CD4-positive, alpha-beta T cell treated with Interleukin-17A for 1 hour (primary cell): ENCODE measurements at places on chromosomes 4 and X.

- DNase-seq: no peak
Measured at GRCh38 chr4:41814565-41814964, 66.0 kb upstream of the PHOX2B start.

DNA sequence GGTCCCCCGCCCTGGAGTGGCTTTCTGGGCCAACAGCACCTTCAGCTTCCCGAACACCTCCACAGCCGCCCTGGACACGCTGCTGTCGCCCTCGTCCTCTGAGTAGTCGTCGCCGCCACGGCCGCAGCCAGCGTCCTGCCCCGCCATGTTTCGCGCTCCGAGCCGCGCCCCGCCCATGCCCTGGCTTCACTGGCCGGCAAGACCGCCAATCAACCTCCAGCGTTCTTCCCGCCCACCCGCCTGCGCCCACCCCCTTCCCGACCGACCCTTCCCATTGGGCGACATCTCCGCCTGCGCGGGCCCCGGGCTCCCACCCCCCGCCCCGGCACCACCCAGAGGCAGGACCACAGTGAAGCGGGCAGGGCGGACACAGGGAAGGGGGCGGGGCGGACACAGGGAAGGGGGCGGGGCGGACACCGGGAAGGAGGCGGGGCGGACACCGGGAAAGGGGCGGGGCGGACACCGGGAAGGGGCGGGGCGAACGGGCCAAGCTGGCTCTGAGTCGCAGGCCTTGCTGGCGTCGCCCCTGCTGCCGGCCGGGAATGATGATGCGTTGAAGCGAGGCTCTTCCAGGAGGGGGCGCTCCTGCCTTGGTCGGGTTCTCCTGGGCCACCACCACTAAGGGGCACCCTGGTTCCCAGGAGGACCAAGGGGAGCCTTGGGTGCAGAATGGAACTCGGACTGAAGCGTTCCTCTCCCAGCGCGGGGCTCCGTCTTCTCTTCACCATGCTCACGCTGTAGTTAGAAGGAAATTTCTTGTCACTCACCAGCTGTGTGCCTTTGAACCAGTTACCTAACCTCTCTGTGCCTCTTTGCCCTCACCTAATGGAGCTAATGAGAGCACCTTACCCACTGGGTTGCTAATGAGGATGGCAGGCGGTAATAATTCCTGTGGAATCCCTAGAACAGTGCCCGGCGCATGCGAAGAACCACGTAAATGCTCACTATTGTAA lies at the start of gene HAUS7:
Gene HAUS7, minus strand, starts transcription at position 166 of the 953 bp plus-strand sequence. Its CDS starts 19 bp downstream, at position 147.
- peak; percentile 90 for DNase-seq

GRCh38 chrX:40077906-40078305 lies 19.9 kb downstream of the BCOR start:
- DNase-seq: no peak

DNA sequence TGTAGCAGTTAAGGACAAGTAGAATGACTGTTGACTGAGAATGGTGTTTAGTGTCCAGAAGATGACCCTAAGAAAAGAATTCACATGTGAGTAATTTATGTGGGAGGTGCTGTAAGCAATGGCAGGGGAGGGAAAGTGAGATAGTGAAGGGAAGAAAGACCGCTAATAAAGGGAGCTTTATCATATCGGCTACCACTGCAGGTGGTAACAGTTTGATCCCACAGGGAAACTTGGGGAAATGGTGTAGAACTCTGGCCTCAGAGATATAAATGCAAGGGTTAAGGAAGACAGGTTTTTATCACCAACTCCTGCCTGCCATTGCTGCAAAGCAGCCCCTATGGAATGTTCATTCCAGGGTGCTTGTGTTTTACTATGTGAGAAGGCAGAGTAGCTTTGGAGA lies 489.6 kb downstream of the STPG2 start:
- no peak for DNase-seq

- no peak for DNase-seq
Measured at GRCh38 chrX:39484159-39485068, 613.3 kb downstream of the BCOR start.

- no peak for DNase-seq
Measured at GRCh38 chrX:72052415-72053090, 79.2 kb downstream of the RTL5 start.

DNA sequence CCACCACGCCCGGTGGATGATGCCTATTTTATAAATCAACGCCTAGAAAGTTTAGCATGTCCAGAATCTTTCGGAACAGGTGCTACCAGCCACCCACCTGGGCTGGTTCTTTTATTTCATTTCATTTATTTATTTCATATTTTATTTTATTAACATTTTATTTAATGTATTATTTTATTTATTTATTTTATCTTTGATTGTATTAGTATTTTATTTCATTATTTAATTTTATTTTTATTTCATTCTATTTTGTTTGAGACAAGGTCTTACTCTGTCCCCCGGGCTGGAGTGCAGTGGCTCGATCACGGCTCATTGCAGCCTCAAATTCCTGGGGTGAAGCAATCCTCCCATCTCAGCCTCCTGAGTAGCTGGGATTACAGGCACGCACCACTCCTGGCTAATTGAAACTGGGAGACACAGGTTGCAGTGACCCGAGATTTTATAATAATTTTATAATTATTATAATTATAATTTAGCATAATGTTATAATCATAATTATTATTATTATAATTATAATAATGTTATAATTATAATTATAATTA lies 187.2 kb downstream of the SHOX start:
- no peak for DNase-seq

- DNase-seq: no peak
Measured at GRCh38 chr4:37528166-37528885, 157.8 kb downstream of the RELL1 start.

GRCh38 chrX:123504630-123505270 lies 228.1 kb downstream of the THOC2 start:
- DNase-seq: no peak

- no peak for DNase-seq
Measured at GRCh38 chrX:140866446-140866845, 135.9 kb upstream of the SPANXB1 start.

GRCh38 chrX:20212486-20213089 lies 54.1 kb downstream of the RPS6KA3 start:
- DNase-seq: no peak
